Renal pelvis (tissue), 12 donors: ENCODE measurements at places on chromosomes 5 and 9. TPM values are rescaled to one million over a fixed set of nuclear protein-coding genes. Genes with fewer than 3 reads are reported as not detected.

The PCDHB7 gene
- 4.4 TPM for polyA plus RNA-seq

The ST8SIA4 gene
- polyA plus RNA-seq, result 7.6 TPM

The IFNE gene
- 0.49 TPM for polyA plus RNA-seq

The CARD9 gene
- 2.8 TPM for polyA plus RNA-seq

The SLC31A2 gene
- 3.8 TPM for polyA plus RNA-seq

The KCNMB1 gene
- polyA plus RNA-seq, result 2.1 TPM

The IL5 gene
- not detected for polyA plus RNA-seq

The GDA gene
- 0.55 TPM for polyA plus RNA-seq

The GGTA1 gene
- 5.7 TPM for polyA plus RNA-seq

The SLC6A19 gene
- 77.3 TPM for polyA plus RNA-seq

The ZNF79 gene
- polyA plus RNA-seq, result 7.9 TPM

The IL33 gene
- polyA plus RNA-seq, result 9.5 TPM

GRCh38 chr5:78636682-78637081 lies 11.9 kb downstream of the LHFPL2 start:
- no peak for DNase-seq

- DNase-seq, result no peak
These were observed 1.4 kb downstream of the PTTG1 start for GRCh38 chr5:160423099-160423498.

DNA sequence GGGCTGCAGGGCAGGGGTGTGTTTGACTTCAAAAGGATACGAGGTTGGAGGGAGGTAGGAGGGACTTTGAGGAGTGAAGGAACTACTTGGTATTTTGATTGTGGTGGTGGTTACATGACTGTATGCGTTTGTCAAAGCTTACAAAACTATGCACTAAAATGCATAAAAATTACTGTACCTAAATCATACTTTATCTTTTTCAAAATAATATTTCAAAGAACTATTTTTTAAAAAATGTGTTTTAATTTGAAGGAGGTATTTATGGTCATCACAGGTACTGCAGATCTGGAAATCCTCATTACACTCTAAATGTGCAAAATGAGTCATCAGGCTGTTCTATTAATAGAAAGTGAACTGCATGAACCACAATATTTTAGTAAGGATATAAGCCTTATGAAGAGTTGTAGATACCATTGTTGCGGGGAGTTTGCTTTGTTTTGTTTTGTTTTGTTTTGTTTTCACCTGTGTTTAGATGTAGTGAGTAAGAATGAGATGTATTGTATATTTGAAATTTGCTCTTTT lies 116.9 kb downstream of the ARRDC3 start:
- no peak for DNase-seq

- DNase-seq, result no peak
These were observed 18.8 kb downstream of the CSNK1G3 start for GRCh38 chr5:123530728-123531127.

DNA sequence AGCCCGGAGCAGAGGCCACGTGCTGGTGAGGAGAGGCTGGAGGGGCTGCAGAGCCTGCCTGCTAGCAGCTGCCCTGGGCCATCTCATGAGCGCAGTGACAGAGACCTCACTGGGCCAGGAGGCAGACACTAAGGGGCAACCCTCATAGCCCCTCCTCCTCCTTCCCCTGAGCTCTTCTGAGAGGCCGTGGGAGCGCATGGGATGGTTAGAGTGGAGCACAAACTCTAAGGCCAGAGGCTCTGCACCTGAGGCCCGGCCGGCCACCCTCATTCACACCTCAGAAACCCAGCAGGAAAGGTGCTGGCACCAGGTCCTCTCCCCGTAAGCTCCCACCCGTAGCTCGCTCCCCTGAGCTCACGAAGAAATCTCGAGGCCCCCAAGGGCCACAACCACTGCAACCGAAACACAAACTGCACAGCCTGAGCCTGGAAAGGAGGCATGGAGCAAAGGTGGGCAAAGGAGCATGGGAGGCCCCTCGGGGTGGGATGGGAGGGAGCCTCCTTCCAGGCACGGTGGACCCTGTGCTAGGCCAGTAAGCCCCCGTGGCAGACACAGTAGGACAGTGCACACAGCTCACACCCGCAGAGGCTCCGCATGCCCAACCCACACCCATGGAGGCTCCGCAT lies 17.7 kb downstream of the CAMSAP1 start:
- no peak for DNase-seq

DNA sequence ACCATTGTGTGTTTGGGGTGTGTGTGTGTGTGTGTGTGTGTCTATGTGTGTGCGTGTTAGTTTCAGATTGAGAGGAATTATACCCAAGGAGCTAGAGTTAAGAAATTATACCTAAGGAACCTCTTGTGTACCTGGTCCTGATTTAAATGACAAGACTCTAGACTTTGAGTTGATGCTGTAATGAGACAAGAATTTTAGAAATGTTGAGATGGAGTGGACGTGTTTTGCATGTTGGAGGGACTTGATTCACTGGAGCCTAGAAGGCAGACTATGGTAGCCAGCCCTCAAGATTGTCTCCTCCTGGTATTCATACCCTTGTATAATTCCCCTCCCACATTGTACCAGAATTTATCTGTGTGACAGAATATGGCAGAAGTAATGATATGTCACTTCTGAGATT lies 52.4 kb upstream of the HSPB3 start:
- no peak for DNase-seq

- no peak for DNase-seq
These were observed 2.8 kb downstream of the PDLIM7 start for GRCh38 chr5:177494346-177495195.

DNA sequence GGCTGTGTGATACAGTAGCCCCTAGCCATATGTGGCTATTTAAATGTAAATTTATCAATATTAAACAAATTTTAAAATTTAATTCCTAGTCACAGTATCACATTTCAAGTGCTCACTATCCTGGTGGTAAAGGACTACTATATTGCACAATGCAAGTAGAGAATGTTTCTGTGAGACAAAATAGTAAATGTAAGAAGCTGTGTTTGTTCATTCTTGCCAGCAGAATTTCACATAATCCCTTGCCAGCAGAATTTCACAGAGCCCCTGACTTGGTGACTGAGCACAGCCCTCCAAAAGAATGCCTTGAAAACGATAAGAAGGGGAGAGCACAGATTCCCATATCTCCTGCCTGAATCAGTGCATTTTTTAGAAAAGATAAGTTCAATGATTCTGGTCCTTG lies 75.9 kb upstream of the SELENOP start:
- DNase-seq, result no peak

DNA sequence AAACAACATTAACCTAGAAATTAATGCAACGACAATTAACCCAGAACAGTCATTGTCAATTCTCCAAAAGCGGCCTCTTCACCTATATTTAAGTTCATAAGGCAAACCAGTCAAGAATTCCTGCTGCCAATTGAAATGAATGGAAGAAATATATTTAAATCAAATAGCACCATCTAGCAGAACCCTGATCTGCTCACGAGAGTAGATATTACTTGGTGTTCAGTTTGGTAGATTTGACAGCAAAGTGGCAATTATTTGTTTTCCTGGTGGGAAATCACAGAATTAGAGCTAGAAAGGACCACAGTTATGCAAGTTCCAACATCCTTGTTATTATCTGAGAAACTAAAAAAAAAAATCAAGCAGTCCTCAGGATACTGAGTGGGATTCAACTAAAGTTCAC lies 2.3 kb downstream of the SSBP2 start:
- no peak for DNase-seq

DNA sequence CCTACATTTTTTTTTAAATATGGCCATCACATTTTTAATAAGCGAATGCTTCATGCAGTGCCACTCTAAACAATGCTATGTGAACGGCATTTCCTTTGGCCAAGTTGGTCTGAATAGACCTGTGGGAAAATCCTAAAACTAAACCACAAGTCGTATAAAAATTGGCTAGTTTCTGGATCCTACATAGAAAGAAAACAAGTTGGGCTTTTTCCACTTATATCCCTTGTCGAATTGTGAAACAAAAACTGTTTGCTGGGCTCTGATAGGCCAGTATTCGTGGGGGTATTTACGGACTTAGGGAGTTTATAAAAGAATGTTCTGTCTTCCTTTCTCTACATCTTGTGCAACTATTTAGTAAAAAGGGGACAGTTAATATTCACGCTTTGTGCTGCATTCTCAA lies 153.1 kb upstream of the KLF9 start:
- DNase-seq, result no peak

DNA sequence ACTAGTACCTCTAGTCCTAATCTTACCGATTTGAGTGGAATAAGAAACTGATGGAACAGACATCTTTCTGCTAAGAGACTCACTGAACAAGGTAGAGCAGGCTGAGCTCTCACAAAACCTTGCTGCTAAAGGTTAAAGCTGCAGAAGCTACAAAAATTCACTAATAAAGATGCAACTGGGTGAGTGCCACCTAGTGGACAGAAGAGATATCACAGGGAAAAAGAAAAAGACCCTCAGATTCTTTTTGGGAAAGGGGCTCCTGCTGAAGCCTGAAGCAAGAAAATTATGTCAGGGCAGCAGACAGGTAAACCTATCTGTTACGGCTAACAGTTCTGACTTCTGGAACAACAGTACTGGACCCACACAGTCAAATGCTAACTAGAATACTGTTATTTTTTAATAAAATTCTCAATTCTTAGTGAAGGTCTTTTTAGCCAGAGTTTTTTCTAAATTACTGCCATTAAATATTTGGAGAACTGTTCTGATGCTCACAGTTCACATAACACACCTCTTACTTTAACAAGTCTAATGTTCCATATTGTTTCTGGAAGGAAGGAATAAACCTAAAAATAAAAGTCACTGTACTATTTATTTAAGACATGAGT lies 51.2 kb downstream of the DIAPH1 start:
- no peak for DNase-seq

DNA sequence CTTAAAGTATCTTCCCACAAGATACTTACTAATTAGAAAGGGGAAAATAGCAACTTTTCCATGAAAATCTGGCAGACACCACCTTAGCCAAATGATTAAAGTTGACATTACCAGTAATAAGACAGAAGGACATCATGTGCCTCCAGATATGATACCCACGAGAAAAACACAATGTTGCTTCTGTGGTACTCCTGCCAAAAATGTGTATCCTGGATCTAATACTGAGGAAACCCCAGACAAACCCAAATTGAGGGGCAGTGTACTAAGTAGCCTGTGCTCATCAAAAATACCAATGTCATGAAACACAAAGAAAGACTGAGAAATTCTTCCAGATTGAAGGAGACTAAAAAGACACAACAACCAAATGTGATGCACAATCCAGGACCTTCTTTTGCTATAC lies 85.3 kb downstream of the TTLL11 start:
- DNase-seq, result no peak

- no peak for DNase-seq
These were observed 113.4 kb downstream of the MRPL36 start for GRCh38 chr5:1686016-1686802.

GRCh38 chr5:94693043-94693822 lies 74.8 kb downstream of the SLF1 start:
- DNase-seq, result no peak
